ENCODE measurements at places on chromosomes 4 and X.

- no peak for DNase-seq
Observed at GRCh38 chrX:18410038-18410437, 15.4 kb upstream of the CDKL5 start.

DNA sequence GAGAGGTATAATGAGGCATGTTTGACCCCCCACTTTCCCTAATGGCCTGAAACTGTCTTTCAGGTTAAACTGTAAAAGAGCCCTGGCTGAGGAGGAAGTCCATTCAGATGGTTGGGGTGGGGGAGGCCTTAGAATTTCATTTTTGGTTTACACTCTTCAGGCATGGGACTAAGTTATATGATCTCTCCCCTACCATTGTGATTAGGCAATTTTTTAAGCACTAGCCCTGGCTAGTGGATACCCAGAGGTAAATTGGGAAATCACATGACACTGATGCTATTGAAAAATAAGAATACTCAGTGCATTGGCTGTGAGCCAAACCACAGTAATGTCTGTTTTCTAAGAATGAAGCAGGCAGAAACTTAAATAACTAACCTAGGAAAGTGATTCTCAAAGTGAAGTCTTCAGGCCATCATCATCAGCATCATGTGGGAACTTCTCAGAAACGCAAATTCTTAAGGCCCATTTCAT lies 149.7 kb downstream of the RRAGB start:
- DNase-seq, result no peak

- no peak for DNase-seq
Observed at GRCh38 chr4:146179784-146180370, 4.4 kb downstream of the LSM6 start.

DNA sequence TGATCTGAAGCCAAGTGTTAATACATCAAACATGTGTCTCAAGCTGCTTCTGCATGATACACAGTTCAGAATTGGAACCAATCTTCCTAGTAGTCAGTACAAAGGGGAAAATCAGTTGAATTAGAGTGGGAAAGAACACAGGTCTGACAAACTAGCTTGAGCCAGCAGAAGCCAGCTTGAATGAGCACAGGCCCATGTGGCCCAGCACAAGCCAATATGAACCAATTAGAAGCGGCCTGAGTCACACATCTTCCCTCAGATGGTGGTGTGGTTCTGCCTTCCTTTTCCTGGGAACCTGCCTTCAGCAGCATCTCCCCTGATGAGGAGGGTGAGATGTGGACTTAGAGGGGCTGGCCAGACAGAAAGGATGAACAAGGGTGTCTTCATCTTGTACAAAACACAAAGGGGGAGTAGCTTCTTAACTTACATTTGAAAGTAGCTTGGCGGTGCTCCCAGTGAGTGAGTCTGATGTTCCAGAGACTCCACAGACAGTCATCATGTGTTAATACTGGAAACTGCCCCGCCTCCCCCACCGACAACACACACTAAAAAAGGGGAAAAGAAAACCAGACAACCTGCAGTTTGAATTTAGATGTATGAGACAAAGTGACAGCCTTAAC lies 72.0 kb downstream of the FRMPD4 start:
- DNase-seq, result no peak

DNA sequence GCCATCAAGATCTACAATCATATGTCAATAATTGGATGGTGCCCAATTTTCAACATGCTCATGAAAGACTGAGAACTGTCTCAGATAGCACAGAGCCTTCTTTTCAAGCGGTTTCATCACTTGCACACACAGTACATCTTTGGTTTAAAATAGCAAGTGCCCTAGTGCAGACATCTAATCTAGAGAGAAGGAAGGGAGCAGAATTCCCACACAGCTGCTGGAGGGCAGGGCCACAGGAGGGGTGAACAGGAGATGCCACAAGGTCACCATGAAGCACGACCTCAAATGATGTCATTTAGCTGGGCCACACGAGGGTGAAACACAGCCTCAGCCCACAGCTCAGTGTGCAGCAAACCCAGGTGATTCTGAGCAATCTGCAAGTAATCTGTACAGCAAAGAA lies 24.3 kb downstream of the LEF1 start:
- no peak for DNase-seq

- no peak for DNase-seq
Observed at GRCh38 chrX:13702111-13702789, 13.3 kb downstream of the RAB9A start.

DNA sequence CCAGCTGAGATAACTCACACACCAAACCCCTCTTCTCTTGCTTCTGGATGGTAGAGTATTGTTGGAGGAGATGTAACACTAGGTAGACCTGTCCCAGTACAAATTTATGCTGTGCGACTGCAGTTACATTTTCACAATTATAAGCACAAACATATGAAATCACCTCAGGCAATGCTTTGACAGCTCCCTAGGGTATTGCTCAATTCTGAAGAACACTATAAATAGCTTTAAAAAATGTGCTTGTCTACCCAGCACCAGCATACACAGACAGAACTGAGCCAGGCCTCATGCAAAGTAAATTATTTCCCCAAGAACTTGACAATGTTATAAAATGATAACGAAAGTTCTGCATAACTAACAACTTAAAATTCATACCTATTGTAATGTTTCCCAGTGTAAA lies 1999.1 kb upstream of the ADGRL3 start:
- DNase-seq, result no peak

DNA sequence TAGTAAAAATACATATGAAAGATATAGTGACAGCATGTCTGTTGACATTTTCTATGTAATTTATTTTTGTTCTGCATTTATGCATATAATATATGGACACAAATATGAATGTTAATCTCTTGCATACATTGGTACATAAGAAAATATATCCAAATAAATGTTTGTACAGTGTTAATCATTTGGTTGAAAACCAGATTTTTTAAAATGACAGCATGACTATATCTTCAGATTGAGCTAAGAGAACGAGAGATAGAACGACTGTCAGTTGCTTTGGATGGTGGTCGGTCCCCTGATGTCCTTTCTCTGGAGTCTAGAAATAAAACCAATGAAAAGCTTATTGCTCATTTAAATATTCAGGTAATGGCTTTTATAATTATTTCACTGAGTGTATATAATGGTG lies 15.3 kb downstream of the CEP135 start:
- no peak for DNase-seq

DNA sequence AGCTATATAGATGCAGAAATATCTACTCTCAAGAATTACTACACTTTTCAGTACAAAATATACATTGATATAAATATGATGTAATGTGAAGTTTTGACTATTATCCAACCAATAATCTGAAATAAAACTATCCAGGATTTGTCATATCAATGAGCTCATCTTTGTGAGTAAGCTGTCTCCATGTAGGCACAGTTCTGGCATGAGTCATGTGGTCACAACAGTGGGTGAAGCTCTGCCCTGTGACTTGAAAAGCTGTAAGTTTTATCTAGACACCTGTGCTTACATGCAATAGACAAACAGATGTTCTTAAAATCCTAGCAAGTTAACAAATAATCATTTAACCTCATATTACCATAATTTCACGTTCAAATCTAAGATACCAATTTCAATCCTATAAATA lies 192.7 kb downstream of the GABRG1 start:
- no peak for DNase-seq

GRCh38 chr4:187668526-187669082 lies 327.0 kb upstream of the ZFP42 start:
- no peak for DNase-seq

- DNase-seq, result no peak
Observed at GRCh38 chr4:166202991-166203390, 330.0 kb downstream of the TLL1 start.

GRCh38 chr4:155819066-155819465 lies 47.0 kb downstream of the ASIC5 start:
- no peak for DNase-seq

DNA sequence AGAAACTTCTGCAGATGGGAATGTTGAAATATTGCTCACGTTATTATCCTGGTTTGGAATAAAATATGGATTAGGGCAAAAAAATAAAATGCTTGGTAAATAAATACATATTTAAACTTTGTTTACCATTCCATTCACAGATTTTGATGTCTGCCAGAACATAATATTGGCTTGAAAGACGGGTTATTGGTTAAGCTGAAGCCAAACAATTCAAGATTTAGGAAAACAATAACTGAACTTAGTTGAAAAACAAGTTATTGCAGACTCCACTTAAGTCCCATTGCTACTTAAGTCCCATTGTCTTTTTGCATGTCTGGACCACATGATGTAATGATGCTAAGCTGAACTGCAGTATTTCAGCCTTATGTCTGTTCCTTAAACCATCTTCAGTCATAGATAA lies 722.5 kb downstream of the FAT4 start:
- no peak for DNase-seq

GRCh38 chr4:77367638-77368037 lies 210.6 kb downstream of the CCNG2 start:
- DNase-seq, result no peak

DNA sequence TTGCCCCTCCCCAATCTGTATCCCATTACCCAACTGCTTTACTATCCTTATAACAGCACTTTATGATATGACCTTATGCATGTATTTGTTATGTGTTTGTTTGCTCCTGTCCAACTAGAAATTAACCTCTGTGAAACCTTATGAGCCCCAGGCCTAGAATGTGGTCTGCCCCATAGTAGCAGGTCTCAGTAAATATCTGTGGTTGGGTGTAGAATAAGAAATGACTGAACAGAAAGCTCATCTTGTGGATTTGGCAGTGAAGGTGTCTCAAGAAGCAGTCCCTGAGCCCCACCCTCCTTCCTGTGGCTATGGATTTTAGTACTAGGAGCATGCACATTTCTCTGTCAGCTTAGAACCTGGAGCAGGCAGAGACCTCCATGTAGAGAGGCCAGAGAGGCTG lies 229.0 kb upstream of the LCORL start:
- DNase-seq, result no peak

GRCh38 chr4:8846046-8846720 lies 25.5 kb downstream of the HMX1 start:
- DNase-seq, result peak; percentile 7

GRCh38 chrX:76184276-76184675 lies 11.4 kb downstream of the PBDC1 start:
- no peak for DNase-seq

- DNase-seq, result no peak
Observed at GRCh38 chr4:114132830-114133229, 153.4 kb upstream of the ARSJ start.

- no peak for DNase-seq
Observed at GRCh38 chr4:132437117-132437516, 712.0 kb upstream of the PCDH10 start.

DNA sequence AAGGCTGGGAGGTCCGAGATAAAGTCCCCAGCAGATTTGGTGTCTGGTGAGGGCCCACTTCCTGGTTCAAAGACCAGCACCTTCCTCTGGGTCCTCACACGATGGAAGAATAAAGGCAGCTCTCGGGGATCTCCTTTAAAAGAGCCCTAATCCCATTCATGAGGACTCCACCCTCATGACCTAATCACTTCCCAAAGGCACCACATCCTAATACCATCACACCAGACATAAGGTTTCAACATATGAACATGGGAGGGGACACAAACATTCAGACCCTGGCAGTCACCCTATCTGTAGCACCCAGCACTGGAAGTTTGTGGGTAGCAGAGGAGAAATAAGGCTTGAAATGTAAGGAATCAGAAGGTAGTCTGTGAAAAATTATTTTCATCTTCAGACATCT lies 112.9 kb upstream of the NOCT start:
- DNase-seq, result no peak

DNA sequence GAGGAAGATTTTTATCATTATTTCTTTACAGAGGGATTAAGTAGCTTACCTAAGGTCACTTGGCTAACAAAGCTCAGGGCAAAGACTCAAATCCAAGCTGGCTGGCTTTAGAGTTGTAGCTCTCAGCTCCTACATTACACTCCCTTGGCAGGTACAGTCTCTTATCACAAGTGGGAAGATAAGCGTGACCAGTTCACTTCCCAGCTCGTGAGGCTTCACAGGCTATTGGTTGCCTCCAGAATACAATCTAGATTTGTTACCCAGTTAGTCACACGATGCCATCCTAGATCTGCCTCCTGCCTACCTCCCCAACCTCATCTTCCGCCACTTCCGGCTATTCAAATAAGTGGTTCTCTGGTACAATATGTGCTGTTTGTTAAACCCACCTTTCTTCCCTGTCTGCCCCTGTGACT lies 3.7 kb downstream of the MMRN1 start:
- DNase-seq, result no peak

DNA sequence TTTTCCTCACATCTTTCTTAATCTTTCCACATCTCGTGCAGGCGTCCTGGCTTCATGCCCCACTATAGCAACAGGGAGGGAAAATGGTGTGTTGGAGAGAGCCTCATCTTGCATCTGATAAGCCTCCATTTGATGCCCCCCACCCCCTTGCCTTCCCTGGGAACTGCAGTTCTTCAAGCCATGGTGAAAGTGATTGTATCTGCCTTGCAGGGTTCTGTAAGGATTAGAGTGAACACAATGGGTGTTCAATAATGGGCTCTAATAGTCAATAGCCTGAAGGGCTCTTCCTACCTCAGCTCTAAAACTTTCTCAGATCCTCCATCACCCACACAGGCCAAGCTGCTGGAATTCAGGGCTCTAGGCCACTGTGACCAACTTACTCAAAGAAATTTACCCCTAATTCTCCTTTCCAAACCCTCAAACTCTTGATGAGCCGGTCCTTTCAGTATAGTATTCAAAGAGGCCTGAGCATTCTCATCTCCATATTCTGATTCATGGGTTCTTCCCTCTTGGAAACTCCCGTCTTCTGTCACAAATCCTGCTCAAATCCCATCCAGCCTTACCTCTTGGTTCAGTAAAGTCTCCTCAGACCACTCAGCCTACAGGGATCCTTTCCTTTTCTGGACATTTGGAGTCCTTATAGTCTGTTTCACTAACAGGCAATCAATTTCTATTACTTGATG lies 128.3 kb upstream of the TRIM2 start:
- no peak for DNase-seq

- no peak for DNase-seq
Observed at GRCh38 chr4:86720508-86721068, 126.5 kb downstream of the PTPN13 start.

DNA sequence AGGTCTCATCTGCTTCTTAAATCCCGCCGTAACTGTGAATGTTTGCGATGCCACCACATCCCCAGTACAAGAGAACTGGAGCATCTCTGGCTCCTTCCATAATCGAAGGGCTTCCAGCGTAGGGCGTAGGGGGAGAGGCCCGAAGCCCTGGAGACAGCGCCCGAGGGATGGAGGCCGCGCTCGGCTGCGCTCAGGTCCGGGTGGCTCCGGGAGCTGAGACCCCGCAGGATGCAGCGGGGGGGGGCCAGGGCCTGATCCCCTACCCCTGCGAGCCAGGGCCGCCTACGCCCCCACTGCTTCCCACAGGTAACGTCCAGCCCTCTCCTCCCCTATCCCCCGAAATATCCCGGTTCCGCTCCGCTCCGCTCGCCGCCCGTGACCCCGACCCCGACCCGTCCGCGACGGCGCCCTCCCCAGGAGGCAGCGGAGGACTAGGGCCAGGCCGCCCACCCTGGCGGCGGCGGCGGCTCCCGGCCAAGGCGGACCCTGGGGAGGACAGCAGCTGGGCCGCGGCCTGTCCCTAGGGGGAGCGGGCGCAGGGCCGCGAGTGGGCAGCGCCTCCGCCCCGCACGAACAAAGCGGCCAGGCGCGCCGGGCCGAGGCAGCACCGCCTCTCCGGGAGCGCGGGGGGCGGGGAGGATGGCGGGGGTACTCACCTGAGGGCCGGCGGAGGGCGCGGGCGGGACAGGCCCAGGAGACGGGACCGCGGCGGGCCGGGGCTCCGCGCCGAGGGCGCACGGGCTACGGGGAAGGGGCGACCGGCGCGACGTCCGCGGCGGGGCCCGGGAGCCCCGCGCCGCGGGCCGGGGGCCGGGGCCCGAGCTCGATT lies 723 bp downstream of the WDFY3 start:
- no peak for DNase-seq

GRCh38 chrX:40617566-40617965 lies 5.7 kb upstream of the MPC1L start:
- no peak for DNase-seq

- no peak for DNase-seq
Observed at GRCh38 chr4:156103311-156103710, 149.6 kb upstream of the CTSO start.
